ENCODE measurements at places on chromosomes 2 and 18.
A peak's percentile ranks its signal among the peaks of the same experiment; 100 is the strongest.

DNA sequence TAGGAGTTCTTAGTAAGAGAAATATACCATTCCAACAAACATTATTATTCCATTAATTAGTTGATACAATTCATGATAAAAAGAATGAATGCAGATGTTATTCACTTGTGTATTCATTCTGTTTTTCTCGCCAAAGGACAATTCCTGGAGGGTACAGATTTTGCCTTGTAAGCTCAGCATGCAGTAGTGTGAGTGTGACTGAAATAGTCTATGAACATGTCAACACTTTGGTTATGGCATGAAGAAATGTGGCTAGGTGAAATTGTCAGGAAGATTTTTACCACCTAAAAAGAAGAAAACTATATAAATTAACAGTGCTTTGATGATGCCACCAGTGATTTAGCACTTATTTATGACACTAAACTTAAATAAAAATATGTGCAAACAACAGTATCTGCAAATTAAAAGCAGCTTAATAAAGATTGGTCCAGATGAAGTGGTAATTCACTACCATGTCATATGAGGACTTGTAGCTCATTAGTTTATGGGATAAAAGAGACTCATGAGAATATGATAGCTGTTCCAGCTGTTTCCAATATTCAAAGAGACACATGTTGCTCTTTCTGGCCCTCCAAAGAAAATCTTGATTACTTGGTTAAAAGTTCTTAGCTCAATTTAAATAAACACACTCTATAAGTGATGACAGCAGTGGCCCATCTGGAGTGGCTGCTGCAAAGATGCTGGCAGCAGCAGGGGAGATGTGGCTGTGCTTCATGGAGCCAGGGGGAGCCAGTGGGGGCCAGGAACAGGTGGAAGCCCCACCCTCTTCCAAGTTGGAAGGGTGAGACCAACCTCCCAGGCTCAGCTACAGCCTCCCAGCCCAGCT, 165.0 kb downstream of the CDH19 start:
- no peak for DNase-seq

GRCh38 chr2:127277028-127277427, 16.9 kb downstream of the ERCC3 start:
- no peak for DNase-seq

DNA sequence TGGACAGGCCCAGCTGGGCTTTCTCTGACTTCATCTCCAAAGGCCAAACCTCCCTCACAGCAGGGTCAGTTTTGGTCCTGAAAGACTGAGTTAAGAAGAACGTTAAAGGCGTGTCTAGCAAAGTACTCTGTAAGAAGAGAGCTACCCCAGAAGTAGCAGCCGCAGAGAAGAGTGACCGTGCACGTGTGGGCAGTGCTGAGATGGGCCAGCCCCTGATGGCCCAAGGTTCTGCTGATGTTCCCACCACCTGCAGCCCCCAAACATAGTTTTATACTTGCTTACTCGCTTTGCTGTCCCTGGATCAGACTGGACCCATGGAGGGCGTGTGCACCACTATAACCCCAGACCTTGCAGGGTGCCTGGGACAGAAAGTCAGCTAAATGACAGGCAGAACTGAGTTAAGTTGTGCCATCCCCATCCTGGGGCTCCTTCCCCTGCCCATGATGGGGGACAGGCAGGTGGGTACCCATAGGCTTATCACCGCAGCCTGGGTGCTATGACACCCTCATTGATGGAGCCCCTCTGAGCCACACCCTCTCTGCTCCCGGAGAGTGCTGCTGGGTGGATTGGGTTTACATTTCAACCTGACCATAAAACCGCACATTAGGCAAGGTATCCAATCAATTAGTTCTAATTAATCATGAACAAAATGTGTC, 367.3 kb upstream of the HS6ST1 start:
- no peak for DNase-seq

DNA sequence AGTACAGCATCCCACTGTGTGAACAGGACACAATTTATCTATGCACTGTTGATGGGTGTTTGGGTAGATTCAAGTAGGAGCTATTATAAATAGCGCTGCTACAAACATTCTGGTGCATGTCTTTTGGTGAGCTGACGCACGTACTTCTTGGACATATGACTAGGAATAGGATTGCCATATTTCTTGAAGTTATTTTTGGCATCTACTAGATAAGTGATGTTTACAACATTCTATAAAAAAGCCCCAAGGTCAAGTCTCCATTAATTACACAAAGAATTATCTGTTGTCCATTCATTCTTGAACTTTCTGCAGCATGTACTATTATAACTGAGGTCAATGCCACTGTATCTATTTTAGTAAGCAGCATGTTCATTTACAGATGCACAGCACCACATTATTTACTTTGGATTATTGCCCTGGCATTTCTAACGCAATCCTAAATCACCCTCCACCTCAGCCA, 225.5 kb upstream of the TMEM200C start:
- no peak for DNase-seq

DNA sequence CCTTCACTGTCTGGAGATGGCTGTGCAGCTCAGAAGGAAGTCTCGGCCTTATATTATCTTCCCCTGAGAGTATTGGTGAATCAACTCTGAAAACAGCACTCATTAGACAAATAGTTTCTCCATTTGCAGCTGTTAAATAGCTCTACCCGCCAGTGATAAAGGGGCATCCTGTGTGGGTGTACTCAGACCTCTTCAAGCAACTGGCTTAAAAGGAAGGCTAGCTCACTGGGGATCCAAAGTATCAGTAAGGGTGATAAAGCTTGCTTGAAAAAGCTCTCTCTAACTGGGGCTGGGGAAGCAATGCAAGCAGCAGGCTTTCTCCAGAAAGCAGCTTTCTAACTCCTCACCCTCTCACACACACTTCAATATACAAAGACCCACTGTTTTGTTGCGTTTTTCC, 64.9 kb upstream of the PSMD14 start:
- DNase-seq, result no peak

DNA sequence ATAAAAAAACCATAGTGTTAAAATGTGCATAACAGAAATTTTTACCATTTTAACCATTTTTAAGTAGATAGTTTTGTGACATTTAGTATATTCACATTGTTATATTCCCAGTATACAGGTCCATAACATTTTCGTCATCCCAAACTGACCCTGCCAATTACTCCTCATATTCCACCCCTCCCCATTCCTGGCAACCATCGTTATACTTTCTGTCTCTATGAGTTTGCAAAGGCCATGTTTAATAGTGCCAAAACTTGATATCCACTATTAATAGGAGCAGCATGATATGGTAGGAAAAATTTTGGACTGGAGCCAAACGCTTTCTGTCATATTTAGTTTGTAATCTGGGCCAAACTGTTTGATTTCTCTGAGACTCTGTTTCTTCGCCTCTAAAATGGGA, 30.9 kb downstream of the PLCL1 start:
- no peak for DNase-seq

DNA sequence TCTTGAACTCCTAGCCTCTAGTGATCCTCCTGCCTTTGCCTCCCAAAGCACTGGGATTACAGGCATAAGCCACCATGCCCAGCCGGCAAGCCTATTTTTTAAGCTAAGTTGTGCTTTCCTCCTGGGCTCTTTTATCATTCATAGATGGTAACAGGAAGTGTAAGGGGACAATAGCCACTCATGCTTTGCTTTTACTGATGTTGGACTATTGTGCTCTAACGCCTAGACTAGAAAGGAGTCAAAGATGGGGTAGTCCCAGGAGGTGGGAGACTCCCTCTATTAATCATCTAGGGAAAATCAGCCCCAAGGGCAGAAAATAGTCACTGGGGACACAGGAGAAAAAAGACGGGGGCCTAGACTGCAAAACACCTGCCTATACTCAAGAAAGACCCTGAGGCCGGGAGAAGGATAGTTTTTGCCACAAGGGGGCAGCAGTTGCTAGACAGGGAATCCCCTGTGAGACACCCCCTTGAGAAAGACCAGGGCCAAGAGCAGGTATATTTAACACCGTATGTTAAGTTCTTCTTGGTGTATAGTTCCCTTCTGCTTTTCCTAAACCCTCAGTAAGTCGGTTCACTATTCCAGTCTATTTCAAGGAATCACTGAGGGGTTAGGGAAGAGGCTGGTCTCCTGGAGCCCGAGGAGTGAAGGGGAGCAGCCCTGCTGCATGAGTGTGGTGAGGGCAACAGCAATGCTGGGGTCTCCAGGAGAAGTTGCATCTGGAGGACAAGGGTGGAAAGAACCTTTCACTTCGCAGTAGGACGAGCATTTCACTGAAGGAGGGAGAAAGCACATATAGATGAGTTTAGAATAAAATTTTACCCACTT, 2.1 kb upstream of the CXCR1 start:
- peak; percentile 55 for DNase-seq

GRCh38 chr18:37270038-37270665, 295.4 kb downstream of the CELF4 start:
- DNase-seq, result no peak
